ENCODE measurements at places on chromosomes 6 and 20.

DNA sequence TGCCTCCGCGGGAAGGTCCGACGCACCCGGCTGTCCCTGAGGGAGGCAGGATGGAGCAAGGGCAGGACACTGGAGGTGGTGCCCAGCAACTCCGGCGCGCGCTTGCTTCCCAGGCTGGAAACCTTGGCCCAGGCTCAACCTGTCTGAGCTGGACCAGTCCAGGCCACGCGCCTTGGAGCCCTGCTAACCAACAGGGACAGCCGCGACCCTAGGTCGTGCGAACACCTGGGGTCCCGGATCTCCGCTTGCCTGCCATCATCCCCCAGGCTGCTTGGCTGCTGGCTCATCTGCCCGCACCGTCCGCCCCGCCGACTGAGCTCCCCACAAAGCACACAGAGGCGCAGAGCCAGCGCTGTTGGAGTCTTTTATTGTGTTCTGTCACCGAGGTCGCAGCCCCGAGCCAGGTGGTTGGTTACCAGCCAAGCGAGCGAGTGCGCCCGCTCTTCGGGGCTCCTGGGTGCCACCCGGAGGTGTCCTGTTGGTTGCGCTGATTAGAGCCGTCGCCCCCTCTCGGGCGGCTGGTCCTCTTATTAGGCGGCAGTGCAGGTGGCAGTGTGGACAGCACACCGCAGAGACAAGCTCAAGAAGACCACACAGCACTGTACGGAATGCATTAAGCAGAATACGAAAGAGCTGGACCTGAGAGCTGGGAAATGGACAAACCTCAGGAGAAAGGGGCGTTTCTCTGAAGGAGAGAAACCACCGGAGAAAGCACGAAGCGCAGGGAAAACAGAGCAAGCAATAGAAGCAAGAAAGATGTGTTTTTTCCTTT lies 3.8 kb downstream of the COL12A1 start:
- DNase-seq = no peak

DNA sequence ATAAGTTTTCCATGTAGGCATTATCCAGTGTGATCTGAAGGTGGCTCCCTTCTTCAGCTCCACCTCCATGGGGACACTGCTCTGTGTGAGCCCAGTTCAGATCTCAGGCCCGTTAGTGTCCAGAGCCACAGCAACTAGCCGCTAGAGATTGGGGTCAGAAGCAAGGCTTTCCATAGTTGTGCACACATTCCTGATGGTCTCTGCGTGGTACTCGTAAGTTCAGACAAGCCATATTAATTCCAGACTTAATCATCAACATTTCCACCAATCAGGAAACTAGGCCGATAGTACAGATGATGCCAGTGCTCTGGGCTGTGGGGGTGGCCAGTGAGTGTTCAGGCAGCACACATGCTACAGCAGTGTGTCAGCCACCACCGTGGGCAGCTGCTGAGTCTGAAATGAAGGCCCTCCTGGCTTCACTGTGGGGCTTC lies 17.5 kb upstream of the SYNCRIP start:
- DNase-seq = no peak

GRCh38 chr6:65706436-65706835 lies 590 bp downstream of the EYS start:
- no peak for DNase-seq

DNA sequence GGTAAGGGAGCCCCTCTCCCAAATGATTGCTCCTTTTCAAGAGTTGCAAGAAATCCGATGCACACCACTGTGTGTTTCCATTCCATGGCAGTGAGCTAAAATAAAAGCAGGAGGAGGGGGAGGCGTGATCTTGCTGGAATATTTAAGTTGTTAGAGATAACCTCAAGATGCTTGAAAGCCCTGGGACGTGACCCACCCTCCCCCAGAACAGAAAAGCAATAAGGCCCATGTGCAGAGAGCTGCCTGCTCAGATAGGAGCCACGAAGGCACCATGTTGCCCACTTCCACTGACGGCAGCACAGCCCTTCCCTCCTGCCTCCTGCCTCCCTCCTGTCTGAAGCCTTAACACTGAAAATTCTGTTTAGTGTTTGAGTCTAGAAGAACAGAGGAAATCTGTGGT lies 432.6 kb upstream of the CDH4 start:
- DNase-seq = no peak

DNA sequence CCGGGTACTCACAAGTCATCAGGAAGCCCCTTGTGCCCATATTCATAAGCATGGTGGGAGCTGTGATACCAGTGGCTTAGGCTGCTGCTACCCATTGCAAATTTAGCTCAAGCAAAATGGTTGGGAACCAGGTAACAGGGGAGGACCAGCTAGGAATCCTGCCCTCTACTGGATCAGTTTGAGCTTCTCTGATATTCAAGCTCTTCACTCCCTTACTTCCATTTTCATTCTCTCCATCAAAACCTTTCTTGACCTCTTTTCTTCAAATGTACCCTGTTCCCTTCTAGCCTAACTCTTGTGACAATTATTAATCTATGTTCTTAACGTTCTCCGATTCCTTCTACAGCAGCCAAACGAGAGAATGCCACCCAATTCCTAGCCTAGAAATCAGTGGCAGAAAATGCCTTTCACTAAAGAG lies 9.7 kb downstream of the NOL7 start:
- no peak for DNase-seq

DNA sequence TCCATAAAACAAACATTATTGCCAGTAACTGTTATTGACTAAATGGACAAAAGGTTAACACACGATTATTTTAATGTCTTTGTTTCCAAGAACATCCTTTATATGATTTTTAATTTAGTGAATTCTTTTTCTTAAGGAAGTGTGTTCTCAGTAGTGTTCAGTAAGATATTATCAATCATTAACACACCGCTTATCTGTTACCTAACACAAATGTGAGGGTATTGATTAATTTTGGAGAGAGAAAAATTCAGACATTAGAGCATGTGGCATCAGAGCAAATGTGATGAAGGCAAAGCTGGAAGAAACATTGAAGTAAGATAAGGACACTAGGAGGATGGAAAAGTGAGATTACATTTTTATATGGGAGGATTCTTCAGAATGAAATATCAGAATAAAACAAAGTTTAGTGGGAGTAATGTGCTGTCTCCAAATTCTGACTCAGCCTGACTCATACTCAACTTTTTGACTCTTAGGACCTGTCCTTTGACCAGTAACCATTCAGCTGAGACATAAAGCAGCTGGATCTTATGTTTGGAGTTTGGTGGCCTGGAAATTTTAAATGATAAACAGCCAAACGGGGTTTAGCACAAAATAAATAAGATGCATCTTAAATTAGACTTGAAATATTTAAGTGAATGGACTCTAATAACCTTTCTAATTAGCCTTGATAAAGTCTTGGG lies 348.6 kb downstream of the CD109 start:
- DNase-seq = no peak

DNA sequence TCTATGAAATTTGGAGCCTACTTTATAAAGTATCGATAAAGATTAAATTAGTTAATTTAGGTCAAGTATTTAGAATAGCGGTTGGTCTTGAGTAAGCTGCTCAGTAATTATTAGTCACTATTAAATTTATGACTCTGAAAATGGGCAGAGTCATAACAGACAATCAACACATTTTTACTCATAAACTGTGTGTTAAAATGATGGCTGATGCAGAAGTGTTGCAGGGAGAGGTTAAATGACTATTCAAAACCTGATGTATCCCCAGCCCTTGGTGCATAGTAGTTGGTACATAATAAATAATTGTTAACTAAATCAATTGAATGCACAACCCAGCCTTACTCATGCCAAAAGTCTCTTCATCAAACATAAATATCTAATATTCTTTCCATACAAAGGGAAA lies 30.6 kb downstream of the HIVEP2 start:
- DNase-seq = no peak

GRCh38 chr20:15098351-15098750 lies 760.9 kb upstream of the FLRT3 start:
- no peak for DNase-seq

- DNase-seq = no peak
Observed at GRCh38 chr6:169489563-169490245, 212.1 kb downstream of the WDR27 start.

DNA sequence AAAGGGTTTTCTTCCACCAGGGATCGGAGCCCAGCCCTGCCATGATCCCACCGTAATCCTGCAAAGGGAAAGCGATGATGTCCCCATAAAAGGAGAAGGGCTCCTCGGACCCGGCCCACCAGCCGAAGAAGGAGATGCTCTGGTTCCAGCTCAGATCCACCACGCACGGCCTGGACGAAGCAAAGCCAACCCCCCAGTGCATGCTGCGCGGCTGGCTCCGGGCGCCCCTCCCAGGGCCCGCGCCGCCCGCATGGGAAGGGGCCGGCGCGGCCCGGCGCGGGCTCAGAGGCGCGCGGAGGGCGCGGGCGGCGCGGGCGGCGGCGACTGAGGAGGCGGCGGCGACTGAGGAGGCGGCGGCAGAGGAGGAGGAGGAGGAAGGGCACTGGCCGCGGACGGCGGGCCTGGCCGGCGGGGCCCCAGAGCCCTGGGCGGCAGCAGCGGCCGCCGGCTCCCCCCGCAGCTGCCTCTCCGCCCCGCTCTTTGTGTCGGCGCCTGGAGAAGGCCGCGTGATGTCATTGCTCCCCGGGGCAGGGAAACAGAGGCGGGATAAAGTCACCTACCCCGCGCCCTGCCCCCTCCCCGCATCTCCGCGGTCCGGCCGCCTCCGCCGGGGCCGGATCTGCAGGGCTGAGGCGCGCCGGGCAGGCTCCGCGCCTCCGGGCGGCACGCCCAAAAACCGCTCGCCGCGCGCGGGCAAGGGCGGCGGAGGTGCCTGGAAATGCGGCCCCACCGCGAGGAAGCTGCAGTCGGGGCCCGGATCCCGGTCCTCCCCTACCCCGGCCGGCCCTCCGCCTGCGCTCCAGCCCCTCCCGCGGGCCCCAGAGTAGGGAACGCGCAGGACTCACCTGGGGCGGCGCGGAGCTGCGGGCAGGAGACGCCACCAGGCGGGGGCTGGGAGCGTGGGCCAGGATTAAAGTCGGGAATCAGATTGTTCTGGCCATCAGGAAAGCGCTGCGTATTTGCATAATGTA lies at the start of gene FAXC:
TSS of gene FAXC (minus strand) at position 504 of the 971 bp plus-strand sequence. CDS start at position 202, 302 bp downstream.
- no peak for DNase-seq

GRCh38 chr6:39347906-39348585 lies 25.5 kb upstream of the KCNK16 start:
- peak; percentile 69 for DNase-seq

GRCh38 chr6:166760288-166760687 lies 133.2 kb upstream of the RPS6KA2 start:
- peak; percentile 66 for DNase-seq

DNA sequence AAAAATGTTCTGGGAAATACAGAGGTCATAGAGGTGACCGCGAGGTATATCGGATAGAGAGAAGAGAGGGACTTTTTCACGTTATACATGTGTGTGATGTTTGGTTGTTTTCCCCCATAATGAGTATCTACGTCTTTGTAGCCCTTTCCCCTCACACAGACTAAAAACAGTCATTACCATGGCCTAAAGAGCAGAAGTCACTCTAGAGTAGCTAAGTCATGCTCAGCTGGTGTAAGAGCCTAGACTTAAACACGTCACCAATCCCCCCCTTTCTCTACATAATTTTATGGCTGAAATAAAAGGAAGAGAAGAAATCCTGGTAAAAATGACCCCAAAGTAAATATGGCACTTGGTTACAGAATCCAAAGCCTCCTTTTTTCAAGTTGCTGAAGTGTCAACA lies 6.0 kb upstream of the BEND3 start:
- no peak for DNase-seq

- DNase-seq = peak; percentile 47
Observed at GRCh38 chr6:37381579-37381978, 27.8 kb downstream of the RNF8 start.

- no peak for DNase-seq
Observed at GRCh38 chr20:36084897-36085613, 69.5 kb upstream of the EPB41L1 start.

DNA sequence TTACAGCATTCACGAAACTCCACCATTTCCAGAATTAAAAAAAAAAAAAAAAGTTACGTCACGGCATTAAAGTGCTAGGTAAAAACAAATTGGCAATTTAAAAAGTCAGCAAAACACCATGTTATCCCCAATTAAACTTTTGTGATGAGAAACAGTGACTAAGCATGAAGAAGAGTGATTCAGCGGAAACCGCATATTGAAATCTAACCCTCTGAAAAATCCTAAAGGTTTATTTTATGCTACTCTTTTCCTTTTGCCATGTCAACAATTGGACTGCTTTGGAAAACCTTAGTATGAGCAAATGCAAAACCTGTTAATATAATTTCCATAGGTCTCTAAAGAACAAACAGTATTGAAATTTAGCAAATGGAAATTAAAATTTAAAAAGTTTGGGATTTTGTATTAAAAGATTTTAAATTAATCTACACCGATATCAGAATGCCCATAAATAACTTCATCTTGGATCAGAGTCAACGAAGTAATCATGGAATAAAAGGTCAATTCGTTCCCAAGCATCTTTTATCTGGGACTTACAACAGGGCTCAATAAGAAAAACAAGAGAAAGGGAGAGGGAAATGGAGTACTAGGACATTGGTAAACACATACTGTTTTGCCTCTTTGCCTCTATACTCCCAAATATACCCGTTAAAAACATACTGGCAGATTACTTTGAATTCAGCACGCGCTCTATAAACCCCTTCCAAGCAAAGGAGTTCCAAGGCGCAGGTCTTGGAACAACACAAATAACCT lies 1.1 kb downstream of the FBXO30 start:
- DNase-seq = no peak

GRCh38 chr6:162467679-162468078 lies 259.9 kb downstream of the PRKN start:
- no peak for DNase-seq

- DNase-seq = no peak
Observed at GRCh38 chr6:1987640-1988039, 257.8 kb downstream of the GMDS start.

DNA sequence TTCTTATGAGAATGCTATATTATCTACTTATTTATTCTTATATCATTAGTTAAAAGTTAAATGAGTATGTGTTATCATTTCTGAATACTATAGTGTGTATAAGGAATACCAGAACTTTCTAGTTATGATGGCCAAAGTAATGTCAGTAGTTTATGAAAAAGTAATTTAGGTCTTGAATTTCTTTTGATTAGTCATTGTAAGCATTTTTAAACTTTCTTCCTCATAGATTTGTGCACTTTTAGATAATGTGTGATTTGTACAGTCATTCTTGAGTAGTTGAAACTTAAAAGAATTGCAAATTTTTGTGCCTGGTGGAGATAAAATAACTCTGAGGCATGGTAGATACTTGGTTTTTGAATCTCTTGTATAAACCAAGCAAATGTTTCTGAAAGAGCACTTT lies 311.3 kb downstream of the CDKAL1 start:
- no peak for DNase-seq

All from activated CD8-positive, alpha-beta memory T cell treated with anti-CD3 and anti-CD28 coated beads, Interleukin-2, amount 10 ng/mL, durations not matched to agents 7 days and 5 days (primary cell).